ENCODE measurements at places on chromosomes 4 and X.

DNA sequence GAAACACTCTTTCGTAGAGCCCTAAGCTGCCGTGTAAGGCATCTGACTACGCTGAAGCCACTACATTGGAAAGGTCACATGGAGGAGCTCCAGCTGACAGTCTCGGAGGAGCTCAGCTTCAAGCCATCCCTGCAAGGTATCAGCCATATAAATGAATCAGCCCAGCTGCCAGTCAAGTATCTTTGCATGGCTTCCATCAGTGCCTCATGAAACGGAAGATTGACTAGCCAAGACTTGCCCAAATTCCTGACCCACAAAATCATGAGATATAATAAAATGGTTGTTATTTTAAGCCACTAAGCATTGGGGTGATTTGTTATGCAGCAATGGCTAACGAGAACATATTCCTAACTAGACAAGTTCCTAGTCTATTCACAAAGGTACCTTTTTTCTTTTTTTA lies 104.1 kb upstream of the SCOC start:
- no peak for DNase-seq

- peak; percentile 64 for DNase-seq
Observed at GRCh38 chr4:8308856-8309771, 39.6 kb downstream of the HTRA3 start.

- DNase-seq, result no peak
Observed at GRCh38 chr4:4726051-4726450, 133.4 kb upstream of the MSX1 start.

DNA sequence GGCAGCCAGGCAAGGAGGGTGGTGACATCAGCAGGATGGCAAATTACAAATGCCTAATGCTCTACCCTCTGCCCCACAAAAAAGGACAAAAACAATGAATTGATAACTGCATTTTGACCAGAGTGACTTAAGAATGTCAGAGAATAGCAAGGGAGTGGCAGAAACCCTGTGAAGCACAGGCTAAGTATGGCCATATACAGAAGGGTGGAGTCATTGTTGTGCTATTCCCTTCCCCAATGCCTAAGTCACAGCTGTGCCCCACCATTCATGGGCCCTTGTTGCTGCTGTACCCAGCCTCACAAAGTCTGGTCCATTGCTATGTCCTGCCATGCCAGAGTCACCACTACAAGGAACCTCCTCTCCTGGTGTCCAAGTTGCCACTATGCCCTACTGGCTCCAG lies 123.1 kb downstream of the NEK1 start:
- no peak for DNase-seq

DNA sequence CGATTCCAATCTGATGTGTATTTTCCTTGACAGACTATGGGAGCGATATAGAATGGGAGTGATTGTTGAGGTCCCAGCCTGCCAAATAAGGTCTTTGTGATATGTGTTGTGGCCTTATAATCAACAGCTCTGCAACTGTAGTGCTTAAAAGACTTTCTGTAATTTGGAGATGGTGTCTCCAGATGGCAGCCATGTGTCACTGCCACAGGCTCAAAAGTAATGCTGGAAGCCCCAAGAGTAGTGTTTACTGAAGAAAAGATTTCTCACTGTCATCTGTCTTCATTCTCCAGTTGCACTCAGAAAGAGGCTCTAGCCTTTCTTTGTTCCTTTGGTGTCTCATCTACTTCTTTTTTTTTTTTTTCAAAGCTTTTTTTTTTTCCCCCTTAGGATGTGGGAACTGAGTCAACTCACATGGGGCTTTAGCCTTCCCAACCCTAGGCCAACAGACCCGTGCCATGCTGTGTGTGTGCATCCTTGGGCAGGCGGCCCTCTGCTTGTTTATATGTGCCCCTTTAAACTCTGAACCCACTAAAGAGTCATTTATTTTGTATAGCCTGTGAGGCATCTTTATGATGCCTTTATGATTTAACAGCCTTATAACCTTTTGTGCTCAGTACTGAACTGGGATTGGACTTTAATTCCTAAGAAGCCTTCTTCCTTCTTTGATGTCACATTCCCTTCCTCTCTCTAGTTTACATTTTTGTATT lies 15.6 kb downstream of the SRPX2 start:
- DNase-seq, result no peak

- DNase-seq, result no peak
Observed at GRCh38 chr4:180160195-180160983, 2082.8 kb upstream of the TENM3 start.

DNA sequence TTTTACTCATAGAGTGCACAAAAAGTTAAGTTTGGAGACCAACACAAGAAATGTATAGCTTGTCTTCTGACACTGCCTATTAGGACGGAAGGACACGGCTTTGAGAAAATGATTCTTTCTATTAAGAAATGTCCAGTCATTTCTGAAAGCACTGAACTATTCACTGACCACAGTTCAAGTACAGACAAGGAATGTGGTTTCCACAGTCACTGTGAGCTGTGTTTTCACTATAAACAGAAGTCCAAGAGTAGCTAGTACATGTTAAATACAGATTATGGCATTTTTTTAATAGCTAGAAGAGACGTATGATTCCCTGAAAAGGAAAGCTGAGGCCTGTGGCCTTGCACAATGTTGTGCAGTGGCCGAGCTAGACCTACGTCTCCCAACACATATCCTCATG lies 115.1 kb upstream of the GPM6A start:
- no peak for DNase-seq

- DNase-seq, result no peak
Observed at GRCh38 chr4:136864604-136865185, 667.6 kb downstream of the PCDH18 start.

DNA sequence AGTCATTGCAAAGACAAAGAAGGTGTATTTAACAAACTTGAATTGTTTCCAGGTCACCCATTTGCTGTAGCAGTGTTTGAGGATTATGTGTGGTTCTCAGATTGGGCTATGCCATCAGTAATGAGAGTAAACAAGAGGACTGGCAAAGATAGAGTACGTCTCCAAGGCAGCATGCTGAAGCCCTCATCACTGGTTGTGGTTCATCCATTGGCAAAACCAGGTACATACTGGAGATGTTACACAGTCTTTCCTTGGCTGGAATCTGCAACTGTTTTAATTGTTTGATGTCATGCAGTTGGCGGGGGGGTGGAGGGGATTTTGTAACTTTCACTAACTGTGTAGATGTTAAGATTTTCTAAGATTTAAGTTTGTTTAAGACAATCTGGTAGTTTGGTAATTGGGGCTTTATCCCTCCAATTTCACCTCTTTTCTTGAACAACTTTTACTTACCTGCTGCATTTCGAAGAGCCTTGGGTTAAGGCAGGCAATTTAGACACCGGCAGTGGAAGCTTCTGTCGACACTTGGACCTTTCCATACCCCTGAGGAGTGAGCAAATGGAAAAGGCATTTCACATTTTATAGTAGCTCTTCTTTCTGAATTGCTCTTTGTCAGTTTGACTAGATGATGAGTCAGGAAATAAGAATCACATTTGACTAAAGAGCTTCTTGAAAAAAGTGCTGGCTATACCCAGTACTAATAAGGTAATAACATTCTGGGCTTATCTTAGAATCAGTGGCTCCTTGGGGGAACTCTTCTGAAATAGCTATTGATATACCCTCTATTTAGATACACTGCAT lies 67.4 kb downstream of the EGF start:
- DNase-seq, result no peak

GRCh38 chr4:184201179-184201578 lies 16.5 kb downstream of the ENPP6 start:
- no peak for DNase-seq

DNA sequence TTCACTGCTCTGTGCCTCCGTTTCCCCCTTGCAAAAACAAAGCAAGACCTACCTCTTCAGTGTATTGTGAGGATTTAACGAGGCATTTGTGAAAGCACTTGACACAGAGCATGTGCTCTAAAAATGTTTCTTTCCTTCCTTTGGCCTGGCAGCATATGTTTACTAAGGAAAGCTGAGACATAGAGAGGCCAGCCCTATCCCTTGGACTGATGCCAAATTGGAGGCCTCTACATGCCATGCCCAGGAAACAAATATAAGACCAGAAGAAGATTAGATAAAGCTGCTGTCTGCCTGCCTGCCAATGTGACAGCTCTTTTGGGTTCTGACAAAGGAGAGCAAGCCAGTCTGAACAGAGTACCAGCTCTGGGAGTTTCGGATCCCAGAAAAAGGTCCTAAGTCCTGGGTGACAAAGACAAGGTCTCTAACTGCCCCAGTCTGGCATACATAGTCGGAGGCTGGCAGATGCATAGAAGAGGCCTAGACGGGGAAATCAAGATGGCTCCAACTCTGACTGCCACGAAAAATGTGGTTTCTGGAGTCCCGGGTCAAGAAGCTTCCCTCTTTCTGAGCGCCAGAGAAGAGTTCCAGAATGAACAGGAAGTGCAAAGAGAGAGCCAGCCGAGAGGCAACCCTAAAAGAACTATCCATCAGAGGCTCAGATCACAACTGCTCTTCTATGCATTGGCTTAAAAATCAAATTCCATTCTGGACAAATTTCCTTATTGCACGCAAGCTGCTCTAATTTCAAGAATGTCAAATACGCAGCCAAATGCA lies 25.8 kb downstream of the OTUD6A start:
- no peak for DNase-seq

DNA sequence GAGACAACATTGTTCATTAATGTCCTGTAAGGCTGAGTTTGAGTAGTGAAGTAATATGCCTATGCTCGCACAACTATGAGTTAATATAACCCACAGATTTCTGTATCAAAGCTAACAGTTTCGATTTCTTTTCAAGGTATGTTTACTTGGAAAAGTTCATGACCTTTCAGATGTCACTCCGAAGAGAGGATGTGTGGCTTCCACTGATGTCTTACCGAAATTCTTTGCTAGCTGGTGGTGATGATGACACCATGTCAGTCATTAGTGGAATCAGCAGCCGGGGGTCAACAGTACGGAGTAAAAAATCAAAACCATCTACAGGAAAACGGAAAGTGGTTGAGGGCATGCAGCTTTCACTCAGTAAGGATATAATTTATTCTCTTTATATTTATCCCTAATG lies 124.9 kb downstream of the STAG2 start:
- DNase-seq, result no peak

All from ascending aorta (tissue), 2 donors.